Lung microvascular endothelial cell (primary cell): ENCODE measurements at places on chromosomes 6 and 20. TPM values are rescaled to one million over a fixed set of nuclear protein-coding genes. Genes with fewer than 3 reads are reported as not detected.

DNA sequence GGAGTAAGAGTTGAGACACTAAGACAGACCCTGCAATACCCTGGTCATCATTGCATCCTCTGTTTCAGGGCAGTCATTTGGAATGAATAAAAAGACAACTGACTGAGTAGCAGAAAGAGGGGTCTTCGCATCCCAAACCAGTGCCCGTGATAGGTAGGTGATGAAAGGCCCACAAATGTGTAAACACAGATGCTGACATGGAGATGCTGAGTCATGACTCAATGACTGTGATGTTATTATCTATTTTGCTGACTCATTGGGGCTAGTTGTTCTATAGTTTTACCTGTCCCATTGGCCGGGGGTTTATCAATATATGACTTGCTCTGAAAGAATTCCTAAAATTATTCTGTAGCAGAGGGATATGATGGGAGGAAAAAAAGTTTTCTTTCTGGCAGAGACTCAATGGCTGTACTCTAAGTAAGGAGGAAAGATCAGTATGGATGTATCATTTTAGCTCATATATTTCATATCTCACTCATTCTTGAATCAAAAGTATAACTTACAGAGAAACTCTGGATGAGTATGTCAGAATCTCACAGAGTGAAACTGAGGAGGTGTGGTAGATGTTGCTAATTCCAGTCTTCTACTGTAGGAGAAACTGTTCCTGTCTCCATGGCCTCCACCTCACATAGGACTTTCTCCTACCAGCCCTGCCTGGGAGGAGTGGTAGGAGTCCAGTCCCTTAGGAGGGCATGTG, 119.9 kb upstream of the PREP start:
- no peak for DNase-seq

Gene GJA10
- not detected in 2 replicates for total RNA-seq

DNA sequence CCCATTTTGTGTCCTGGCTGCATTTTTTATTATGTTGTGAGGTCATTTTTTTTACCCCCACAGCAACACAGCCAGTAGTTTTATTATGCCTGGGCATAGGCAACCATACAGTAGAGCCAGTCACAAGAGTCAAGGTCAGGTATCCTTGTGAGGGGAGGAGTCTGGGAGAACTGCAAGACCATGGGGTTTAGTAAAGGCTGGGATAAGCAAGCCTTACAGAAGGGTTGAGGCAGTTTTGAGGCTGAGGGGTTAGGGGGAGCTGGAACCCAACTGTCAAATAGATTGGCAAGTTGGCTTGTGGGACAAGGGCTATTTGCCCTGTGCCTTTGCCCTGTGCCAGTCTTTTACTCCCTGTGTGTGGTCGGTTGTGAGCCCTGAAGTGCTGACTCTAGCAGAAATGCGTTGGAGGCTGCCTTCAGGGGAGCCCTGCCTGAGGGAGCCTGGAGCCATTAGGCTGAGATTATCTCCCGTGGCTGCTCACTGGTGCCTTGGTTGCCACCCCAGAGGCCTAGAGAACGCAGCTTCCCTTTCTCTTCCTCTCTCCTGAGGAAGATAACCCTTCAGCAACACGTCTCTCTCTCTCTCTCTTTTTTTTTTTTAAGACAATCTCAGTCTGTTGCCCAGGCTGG, 31.1 kb downstream of the RALY start:
- DNase-seq = no peak

GRCh38 chr6:13135152-13135551, 193.2 kb downstream of the TBC1D7 start:
- no peak for DNase-seq

DNA sequence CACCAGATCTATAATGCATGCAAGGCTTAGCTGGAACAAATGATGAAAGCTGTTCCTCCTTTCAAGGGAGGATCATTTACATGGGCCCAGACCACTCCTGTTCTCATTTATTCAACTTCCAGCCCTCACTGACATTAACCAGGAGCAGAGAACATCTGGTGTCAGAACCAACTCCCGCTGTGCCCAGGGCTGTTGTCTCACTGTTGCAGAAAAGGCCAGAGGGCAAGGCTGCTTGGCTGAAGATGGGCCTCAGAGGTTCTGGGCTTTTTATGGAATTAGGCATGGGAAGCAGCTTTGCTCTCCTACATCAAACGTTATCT, 164.2 kb downstream of the GMPR start:
- DNase-seq = no peak
